Lower leg skin (tissue), 4 donors: ENCODE measurements at places on chromosomes 6 and 20.

DNA sequence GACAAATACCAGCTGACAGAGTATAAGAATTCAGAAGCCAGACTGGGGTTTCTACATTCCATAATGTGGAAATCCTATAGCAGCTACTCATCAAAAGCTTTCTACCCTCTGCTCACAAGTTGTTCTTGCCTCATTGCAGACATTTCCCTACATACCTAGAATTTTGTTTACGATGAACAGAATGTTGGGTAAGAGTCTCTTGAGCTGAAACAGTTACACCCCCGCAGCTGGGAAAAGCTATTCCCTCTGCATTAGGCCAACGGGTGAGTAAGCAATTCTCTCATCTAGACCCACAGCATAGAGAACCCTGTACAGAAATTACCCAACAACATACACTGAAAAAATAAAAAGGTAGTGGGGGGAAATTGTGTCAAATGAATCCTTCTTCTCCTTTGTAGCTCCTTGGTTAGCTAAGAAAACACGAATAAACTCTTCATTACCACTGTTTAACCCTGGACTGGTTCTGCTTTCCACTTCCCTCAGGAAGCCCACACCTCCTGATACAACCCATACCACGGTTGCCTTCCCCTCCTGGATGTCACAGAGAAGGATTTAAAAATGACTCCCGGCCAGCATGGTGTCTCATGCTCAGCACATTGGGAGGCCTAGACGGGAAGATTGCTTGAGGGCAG, 215.0 kb upstream of the SHLD1 start:
- peak; percentile 32 for DNase-seq

DNA sequence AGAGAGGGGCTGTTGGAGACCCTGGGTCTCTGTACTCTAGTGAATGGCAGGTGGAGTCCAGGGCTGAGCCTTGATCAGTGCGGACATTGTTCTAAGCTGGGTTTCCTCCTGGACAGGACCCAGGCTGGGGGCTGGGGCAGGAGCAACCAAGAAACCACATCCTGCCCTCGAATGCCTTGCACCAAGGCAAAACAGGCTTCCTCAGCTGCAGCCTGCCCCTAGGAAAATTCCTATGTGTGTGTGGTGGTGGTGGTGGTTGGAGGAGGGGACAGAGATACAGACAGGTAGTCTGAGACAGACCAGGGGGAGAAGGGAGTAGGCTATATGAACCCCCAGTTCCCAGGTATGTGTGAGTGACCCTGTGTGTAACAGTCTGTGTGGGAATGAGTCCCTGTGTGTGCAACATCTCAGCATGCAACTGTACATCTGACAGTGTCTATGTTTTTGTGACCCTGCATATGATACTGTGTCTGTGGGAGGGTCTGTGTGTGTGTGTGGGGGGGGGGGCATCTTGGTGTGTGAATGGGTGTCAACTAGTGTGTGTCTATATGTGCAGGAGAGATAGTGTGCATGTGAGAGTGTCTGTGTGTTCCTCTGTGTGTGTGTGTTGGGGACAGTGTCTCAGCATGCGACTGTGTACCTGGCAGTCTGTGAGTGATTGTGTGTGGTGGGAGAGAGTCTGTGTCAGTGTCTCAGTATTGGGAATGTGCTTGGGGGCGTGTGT, 3.0 kb downstream of the GLP1R start:
- DNase-seq: no peak

- no peak for DNase-seq
Observed at GRCh38 chr6:33790379-33790778, 1.4 kb upstream of the LEMD2 start.

- DNase-seq: no peak
Observed at GRCh38 chr6:163841326-163841725, 426.8 kb downstream of the QKI start.

- DNase-seq: no peak
Observed at GRCh38 chr20:1035466-1035865, 33.4 kb upstream of the RSPO4 start.

DNA sequence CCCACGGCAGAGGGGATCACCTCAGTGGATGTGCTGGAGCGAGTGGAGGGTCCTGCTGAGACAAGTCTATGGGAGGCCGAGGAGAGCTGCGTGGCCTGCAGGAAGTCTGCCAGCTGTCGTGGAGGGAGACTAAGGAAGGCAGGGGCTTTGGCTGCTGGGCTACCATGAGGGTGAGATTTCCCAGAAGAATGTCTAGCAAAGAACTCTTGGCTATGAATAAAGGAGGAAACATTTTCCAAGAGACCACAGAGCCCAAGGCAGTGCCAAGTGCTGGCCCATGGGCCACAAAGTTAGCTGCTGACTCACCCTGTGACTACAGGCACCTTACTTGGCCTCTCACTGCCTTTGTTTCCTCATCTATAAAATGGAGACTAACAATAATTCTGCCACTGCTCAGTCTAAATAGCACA, 73.4 kb downstream of the PRDM1 start:
- DNase-seq: no peak
